ENCODE measurements at places on chromosomes 1 and 21.

- DNase-seq = no peak
Measured at GRCh38 chr1:93111561-93111960, 32.5 kb downstream of the MTF2 start.

DNA sequence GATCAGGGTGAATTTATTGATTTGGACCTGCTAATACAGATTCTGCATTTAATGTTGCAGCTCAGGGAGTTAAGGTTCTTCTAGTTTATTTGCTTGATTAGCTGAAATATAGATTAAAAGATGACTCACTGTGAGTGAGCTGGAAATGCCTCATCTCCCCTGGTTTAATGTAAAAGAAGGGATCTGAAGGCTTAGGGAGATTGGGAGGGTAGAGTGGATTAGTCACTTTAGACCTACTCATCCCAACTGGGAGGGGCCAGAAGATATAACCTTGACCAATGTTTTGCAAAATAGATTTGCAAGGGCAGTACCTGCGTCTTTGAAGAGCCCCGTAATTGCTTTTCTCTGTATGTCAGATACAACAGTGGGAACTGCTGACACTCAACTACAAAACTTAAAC lies 922.8 kb upstream of the ADGRL4 start:
- DNase-seq = no peak

GRCh38 chr1:161779393-161779792 lies 13.3 kb downstream of the ATF6 start:
- DNase-seq = no peak

DNA sequence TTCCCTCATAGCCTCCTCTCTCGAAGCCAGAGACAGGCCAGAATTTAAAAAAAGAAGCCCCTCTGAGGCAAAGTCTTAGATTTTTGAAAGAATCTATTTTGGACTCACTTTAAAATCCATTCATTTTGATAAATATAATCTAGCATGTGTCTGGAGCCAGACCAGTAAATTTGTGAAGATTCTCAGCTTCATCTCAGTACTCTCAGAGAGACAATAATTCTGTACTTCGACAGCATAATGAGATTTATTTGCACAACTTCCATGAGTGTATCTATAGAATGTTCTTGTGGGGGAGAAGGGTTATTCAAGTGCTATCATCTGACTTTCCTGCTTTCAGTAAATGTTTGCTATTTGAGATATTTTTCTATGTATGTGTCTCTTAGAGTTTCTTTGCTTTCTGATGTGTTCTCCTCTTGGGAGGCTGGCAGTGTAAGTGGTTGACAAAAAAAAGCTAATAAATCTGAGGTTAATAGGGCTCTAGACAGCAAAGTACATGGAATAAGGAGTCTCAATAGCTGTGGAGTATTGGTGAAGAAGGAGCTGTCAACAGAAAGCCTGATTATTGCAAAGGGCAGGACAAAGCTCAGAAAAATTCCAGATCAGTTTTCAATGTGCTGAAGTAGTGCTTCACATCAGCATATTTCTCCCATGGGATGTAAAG lies 223.0 kb downstream of the PTBP2 start:
- DNase-seq = no peak

DNA sequence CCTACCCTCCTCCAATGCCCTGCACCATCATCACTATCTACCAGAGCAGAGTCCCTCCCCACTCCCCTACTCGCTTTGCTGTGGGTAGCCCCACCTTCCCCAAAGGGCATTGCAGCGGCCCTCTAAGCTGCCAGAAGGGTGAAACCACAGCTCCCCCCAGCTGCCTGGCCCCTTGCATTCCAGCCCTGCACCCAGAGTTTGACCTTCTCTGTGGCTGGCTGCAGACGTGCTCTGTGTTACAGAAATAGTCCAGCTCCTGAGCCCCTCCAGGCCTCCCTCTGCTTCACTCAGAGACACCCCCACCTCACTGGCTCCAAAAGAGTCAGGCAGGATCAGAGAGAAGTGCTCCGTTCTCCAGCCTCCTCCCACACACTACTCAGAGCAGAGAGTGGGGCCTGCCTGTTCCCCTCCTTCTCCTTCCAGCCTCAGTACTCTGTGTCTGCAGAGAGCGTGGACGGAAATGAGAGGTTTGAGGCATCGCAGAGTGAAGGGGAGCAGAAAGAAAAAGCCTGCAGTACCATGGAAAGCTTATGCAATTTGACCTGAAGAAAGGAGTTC lies 63.2 kb downstream of the PLEKHA6 start:
- DNase-seq = no peak

GRCh38 chr21:44558695-44559094 lies at the start of gene KRTAP10-3:
TSS of gene KRTAP10-3 (minus strand) at chr21:44558795. CDS start at chr21:44558715, 80 bp downstream.
- DNase-seq = no peak
